ENCODE measurements at places on chromosomes 2 and 18.

GRCh38 chr2:10006236-10007161, 36.9 kb upstream of the KLF11 start:
- no peaks in the 10 kb centered on the region for H3K27me3 ChIP-seq
- H3K4me3 ChIP-seq, result peak overlapping the region; percentile 34
- H3K27ac ChIP-seq, result no peak overlapping the region
- H3K4me1 ChIP-seq, result peaks cover 14% of the 10 kb centered on the region
- H3K36me3 ChIP-seq, result peaks cover 16% of the 10 kb centered on the region

DNA sequence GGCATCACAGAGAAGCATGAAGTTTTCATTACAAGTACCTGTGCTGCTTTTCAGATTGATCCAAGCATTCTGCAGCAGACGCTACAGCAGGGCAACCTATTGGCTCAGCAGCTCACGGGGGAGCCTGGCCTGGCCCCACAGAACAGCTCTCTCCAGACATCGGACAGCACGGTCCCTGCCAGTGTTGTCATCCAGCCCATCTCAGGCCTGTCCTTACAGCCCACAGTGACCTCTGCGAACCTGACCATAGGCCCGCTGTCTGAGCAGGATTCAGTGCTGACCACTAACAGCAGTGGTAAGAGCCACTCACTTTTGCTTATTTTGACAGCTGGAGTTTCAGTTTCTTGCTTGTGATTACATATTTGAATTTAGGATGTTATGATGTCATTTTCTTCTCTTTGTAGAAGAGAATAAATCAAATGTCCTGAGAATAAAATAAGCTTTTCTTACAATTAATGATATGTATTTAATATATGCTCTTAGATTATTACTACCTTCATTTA, 104.9 kb downstream of the ZNF236 start:
- H3K4me1 ChIP-seq, result no peaks in the 10 kb centered on the region
- no peak for DNase-seq
- no peaks in the 10 kb centered on the region for H3K27me3 ChIP-seq
- H3K27ac ChIP-seq, result no peak overlapping the region

DNA sequence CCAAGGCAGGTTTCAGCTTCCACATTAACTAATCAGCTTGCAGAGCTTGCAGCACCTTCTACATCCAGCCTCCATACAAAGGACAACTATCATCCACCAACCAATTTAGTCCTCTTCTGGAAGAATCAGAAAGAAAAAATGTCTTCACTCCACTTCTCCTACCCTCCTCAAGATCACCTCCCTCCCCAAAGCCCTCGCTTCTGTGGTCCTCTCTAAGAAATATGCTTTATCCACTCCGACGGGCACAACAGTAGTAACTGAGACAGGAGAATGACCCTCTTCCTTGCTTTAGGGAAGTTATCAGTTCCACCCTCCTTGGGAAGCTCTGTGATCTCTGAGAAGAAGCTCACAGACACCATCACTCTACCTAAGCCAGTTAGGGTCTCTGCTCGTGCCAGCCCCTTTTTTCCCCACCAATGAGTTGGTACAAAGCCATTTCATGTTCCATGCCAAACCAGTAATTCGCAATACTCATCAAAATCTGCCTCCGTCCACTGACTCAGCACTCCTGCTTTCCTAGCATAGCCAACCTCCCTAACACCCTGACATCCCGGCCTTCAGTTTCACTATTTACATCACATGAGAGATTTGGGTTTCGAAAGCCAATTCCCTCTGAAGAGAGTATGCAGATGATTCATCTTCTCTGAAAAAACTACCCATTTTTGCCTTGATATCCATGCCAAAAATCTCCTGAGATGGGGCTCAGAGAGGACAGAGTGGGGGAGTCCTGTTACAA, 114.1 kb upstream of the PKDCC start:
- no peak overlapping the region for H3K27ac ChIP-seq
- H3K4me3 ChIP-seq, result no peak overlapping the region
- H3K27me3 ChIP-seq, result no peaks in the 10 kb centered on the region
- no peaks in the 10 kb centered on the region for H3K36me3 ChIP-seq

GRCh38 chr2:179036353-179036905, 13.5 kb downstream of the CCDC141 start:
- DNase-seq, result no peak
- no peaks in the 10 kb centered on the region for H3K36me3 ChIP-seq
- H3K27me3 ChIP-seq, result no peaks in the 10 kb centered on the region
- H3K4me1 ChIP-seq, result no peaks in the 10 kb centered on the region

GRCh38 chr2:72150157-72150860, 2.6 kb upstream of the CYP26B1 start:
- H3K4me3 ChIP-seq, result no peak overlapping the region
- peak; percentile 77 for DNase-seq
- H3K27me3 ChIP-seq, result peaks cover 37% of the 10 kb centered on the region
- no peak overlapping the region for H3K27ac ChIP-seq
- no peaks in the 10 kb centered on the region for H3K36me3 ChIP-seq

DNA sequence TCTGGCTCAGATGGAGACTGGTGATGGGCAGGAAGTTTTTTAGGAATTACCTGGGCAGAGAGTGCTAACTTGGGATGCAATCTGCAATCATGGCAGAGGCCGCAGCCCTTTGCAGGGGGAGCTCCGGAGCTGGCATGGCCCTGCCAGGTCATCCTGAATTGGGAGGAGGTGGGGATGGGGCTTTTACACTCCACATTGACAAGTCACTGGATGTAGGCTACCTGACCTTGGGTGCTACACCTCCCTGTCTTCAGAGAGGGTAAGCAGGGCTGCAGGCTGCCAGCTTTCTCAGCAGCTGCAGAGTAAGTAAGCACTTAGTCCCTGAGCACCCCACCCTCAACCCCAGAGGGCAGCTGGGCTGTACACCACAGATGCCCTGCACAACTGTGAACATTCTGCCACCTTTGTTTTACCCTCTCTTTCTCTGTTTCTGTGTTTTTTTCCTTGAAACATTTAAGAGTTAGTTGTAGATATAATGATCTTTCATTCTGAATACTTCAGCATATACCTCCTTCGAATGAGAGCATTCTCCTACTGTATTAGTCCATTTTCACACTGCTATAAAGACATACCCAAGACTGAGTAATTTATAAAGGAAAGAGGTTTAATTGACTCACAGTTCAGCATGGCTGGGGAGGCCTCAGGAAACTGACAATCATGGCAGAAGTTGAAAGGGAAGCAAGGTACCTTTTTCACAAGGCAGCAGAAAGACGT, 6.8 kb upstream of the HS1BP3 start:
- peaks cover 5% of the 10 kb centered on the region for H3K27me3 ChIP-seq
- no peak for DNase-seq
- no peak overlapping the region for H3K27ac ChIP-seq

DNA sequence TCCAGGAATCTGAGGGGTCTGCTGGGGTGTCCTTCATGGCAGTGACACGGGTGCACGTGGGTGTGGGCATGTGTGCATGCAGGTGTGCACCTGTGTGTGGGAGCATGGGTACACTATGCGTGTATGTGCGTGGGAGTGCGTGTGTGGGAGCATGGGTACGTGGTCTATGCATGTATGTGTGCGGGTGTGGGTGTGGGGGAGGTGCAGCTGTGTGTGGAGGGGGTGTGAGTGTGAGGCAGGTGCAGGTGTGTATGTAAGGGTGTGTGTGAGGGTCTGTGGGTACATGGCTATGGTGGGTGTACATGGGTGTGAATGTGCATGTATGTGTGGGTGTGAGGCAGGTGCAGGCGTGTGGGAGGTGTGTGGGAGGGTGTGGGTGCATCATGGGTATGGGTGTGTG, 36.3 kb downstream of the EIPR1 start:
- H3K4me1 ChIP-seq, result peaks cover 3% of the 10 kb centered on the region
- H3K27ac ChIP-seq, result no peak overlapping the region
- no peaks in the 10 kb centered on the region for H3K27me3 ChIP-seq
- H3K36me3 ChIP-seq, result peaks cover 2% of the 10 kb centered on the region

GRCh38 chr2:102027036-102027980, 35.5 kb downstream of the IL1R2 start:
- peak; percentile 64 for DNase-seq
- no peaks in the 10 kb centered on the region for H3K27me3 ChIP-seq
- H3K27ac ChIP-seq, result no peak overlapping the region
- no peak overlapping the region for H3K4me3 ChIP-seq
- H3K4me1 ChIP-seq, result peaks cover 2% of the 10 kb centered on the region

DNA sequence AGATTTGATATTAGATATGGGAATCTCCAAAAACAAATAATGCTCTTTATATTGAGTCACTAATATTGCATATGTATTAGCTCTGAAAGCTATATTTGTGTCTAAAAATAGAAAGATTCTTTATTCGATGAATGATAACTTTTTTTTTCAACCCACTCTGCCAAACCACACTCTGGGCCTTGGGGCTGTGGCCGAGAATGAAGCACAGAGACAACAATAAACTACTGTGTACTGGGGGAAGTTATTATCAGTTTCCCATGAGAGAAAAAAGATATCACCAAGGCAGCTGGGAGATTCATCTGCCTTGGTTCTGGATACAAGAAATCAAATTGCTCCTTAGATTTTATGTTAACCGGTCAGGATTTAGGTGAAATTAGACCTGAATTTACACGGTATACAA, 762.2 kb downstream of the SUCLG1 start:
- H3K27ac ChIP-seq, result no peak overlapping the region
- H3K36me3 ChIP-seq, result no peaks in the 10 kb centered on the region
- no peaks in the 10 kb centered on the region for H3K4me1 ChIP-seq
- DNase-seq, result no peak
- no peak overlapping the region for H3K4me3 ChIP-seq

DNA sequence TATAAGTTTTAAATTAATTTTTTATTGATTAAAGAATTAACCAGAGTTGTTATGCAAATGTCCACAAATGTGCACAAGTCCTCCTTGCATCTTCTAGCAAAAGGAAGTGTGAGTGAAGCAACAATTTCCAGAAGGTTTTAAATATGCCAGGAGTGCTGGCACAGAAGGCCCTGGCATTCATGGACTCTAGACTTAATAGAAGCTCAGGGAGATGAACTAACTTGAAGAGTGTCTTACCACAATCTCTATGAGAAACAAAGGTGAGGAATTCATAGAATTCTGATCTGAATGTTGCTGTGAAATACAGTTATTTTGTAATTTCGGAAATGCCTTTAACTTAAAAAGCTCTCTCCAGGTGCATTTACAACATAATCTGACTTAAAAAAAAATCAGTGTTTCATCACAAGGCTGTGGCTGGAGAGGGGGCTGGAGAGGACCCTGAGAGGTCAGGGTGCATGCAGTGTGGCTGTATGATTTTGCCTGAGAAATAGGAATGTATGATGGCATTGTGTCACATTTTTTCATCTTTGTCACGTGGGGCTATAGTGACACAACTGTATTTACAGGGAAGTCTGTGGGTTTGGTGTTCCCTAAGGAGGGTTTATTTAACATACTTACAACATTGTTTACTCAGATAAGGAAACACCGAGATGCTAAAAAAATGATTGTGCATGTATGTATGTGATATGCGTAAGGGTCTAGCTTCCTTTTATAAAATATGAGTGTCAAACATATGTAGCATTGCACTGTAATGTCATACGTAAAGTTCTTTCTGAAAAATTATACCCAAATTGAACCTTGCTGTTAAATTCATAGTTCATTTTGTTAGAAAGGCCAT, 66.2 kb downstream of the MAP4K4 start:
- DNase-seq, result peak; percentile 97
- H3K4me3 ChIP-seq, result no peak overlapping the region
- no peak overlapping the region for H3K27ac ChIP-seq
- H3K36me3 ChIP-seq, result no peaks in the 10 kb centered on the region

DNA sequence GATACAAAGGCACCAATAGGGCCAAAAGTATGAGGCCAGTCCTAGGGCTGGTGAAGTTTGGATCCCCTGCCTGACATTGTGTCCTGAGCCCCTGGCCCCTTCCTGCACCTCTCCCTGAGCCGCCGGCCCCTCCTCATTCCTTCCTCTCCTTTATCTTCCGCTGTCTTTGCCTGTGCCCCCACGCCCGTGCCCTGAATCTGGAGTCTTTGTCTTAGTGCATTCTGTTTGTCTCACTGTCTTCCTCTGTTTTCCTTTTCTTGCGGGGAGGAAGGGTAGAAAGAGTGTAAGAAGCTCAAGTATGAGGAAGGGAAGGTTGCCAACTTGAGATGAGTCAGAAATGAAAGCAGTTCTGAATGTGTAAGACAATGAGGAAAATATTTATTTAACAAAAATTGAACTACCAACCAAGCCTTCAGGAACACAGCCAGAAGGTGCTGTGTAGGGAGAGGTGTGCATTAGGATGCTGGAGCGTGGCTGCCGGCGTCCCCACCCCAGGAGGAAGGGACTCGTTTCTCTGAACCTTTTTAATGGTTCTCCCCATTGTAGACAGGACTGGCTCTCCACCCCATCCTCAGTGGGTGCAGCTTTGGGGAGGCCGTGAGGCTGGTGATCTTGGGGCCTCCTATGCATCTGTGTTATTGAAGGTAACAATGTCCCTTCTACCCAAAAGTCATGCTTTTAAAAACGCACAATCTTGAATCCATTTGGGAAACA, 133.1 kb downstream of the NEDD4L start:
- DNase-seq, result peak; percentile 21
- no peak overlapping the region for H3K27ac ChIP-seq
- no peaks in the 10 kb centered on the region for H3K36me3 ChIP-seq
- H3K4me1 ChIP-seq, result peaks cover 2% of the 10 kb centered on the region
- H3K4me3 ChIP-seq, result no peak overlapping the region
- H3K27me3 ChIP-seq, result no peaks in the 10 kb centered on the region

- no peak overlapping the region for H3K4me3 ChIP-seq
- H3K4me1 ChIP-seq, result no peaks in the 10 kb centered on the region
- no peak for DNase-seq
- no peaks in the 10 kb centered on the region for H3K27me3 ChIP-seq
- H3K27ac ChIP-seq, result no peak overlapping the region
Observed at GRCh38 chr2:166573391-166573790, 79.3 kb upstream of the SCN7A start.

DNA sequence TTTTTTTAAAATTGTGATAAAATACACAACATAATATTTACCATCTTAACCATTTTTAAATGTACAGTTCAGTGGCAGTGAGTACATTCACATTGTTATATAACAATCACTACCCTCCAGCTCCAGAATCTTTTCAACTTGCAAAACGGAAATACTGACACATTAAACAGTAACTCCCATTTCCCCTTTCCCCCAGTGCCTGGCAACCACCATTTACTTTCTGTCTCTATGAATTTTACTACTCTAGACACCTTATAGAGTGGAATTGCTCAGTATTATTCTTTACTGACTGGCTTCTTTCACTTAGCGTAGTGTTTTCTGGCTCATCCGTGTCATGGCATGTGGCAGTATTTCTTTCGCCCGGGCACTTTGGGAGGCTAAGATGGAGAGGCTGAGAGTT, 32.6 kb downstream of the FASTKD2 start:
- no peak overlapping the region for H3K4me3 ChIP-seq
- H3K4me1 ChIP-seq, result no peaks in the 10 kb centered on the region
- no peaks in the 10 kb centered on the region for H3K27me3 ChIP-seq
- DNase-seq, result no peak

Data from trophoblast cell (in vitro differentiated cells and primary cell).